ENCODE measurements at places on chromosomes 12 and 14.

DNA sequence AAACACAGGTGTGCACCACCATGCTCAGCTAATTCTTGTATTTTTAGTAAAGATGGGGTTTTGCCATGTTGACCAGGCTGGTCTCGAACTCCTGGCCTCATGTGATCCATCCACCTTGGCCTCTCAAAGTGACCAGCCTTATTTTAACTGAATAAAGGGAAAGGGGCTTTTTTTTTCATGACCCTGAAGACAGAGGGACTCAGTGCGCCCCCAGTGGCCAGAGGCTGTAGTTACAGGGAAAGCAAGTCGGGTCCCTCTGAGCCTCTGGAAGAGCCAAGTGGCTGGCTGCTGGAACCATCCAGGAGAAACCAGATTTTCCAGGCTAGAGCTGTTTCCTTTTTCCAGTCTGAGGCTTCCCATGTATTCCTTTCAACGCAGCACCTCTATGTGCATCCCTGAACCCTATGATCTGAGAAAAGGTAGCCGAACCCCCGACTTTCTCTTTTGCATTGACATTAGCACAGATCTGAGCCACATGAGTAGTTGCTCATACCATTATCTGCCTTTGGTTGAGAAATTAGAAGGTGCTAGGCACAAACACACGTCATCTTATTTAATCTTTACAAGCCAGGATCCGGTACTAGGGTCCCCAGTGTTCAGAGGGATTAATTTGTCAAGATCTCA, 342.7 kb downstream of the CACNA1C start:
- peak; percentile 29 for DNase-seq

GRCh38 chr14:100449225-100449987, 126.3 kb downstream of the SLC25A47 start:
- no peak for DNase-seq

- DNase-seq: no peak
These were observed 41.0 kb upstream of the PTGR2 start for GRCh38 chr14:73810478-73811163.

GRCh38 chr14:88553886-88554456, 836 bp downstream of the PTPN21 start:
- no peak for DNase-seq

GRCh38 chr14:96739200-96739910, 57.8 kb upstream of the VRK1 start:
- DNase-seq: no peak

GRCh38 chr14:31582286-31582691, 21.1 kb downstream of the NUBPL start:
- no peak for DNase-seq

DNA sequence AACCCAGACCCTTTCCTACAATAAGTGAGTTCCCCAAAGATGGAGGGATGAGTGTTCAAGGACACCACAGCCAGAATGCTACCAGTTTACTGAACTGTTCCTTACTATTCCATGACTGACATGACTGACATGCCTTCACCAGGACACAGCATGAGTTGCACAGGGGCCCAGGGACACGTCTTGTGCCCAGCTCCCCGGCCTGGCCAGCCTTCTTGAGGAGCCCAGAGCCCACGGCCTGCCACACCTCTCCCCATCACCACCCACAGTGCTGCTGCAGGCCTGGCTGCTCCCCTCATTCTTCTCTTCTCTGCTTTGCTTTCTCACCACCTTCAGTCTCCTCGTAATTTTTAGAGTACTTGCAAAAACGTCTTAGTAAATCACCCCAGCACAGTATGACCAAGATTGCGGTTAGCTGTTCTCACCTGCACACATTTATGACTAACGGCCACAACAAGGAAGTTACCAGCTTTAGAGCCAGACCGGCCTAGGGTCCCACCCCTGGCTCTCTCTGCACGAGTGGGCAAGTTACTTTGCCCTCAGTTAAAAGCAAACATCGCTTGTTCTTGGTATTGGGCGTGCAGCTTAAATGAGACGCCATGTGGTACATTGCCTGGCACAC, 18.5 kb downstream of the PPP2R5E start:
- DNase-seq: peak; percentile 44

GRCh38 chr12:127145929-127146789, 1120.8 kb upstream of the TMEM132C start:
- no peak for DNase-seq

- no peak for DNase-seq
These were observed 205.2 kb upstream of the NEDD1 start for GRCh38 chr12:96701856-96702255.

DNA sequence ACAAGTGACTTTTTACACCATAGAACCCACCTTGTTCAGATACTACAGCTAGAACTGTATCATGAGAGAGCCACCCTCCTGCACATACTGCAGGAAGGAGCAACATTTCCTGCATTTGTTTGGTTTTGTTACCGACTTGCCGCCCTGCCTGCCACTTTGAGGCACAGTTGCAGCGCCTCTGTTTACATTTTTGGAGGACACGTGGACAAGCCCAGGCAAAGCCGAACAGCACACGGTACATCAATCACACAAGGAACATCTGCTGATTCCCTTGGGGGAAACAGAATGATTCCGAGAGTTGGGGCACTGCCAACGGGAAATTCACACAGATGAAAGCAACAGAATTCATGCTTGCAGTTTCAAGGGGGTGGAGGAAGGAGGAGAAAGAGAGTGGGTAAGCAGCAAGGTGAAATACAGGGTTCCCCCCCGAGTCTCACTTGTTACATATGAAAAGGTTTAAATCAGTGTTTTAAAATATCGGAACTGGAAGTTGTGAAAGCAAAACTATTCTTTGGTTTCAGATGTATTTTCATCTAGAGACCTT, 110.7 kb downstream of the BTG1 start:
- DNase-seq: no peak

DNA sequence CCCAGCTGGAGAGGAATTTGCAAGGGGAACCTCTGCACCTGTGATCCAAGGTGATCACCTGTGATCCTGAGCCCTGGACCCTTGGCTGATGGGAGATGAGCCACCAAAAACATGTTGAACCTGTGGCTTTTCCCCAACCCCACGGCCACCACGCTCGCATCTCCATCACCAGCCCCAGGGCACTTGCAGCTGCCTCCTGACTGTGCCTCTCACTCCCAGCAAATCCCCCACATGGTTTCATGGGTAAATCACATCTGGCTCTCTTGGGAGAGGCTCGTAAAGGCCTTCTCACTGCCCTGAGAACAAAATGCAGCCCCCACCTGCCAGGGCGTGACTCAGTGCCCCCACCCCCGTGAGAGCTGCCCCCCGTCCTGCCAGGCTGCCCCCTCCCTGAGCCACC, 76.0 kb downstream of the RFLNA start:
- no peak for DNase-seq

Measured in GM18507 (cell line).